ENCODE measurements at places on chromosomes 2 and 18.

- DNase-seq = no peak
Measured at GRCh38 chr2:84052913-84053312, 406.2 kb downstream of the SUCLG1 start.

GRCh38 chr2:97806738-97807618, 93.6 kb downstream of the ZAP70 start:
- peak; percentile 73 for DNase-seq

GRCh38 chr2:121075006-121075551, 209.9 kb downstream of the TFCP2L1 start:
- DNase-seq = no peak

GRCh38 chr2:99611034-99611433, 121.2 kb upstream of the REV1 start:
- no peak for DNase-seq

- DNase-seq = no peak
Measured at GRCh38 chr2:18598848-18599484, 9.6 kb upstream of the NT5C1B start.

GRCh38 chr2:216285701-216286100, 86.6 kb downstream of the MARCHF4 start:
- no peak for DNase-seq

GRCh38 chr2:216069028-216069427, 12.6 kb downstream of the PECR start:
- no peak for DNase-seq

GRCh38 chr2:234392041-234392615, 104.8 kb downstream of the ARL4C start:
- DNase-seq = no peak

GRCh38 chr18:32036506-32037180, 18.0 kb downstream of the RNF125 start:
- no peak for DNase-seq

- DNase-seq = no peak
Measured at GRCh38 chr2:47631792-47632398, 151.1 kb upstream of the MSH6 start.

- DNase-seq = no peak
Measured at GRCh38 chr2:19651466-19651865, 250.3 kb downstream of the TTC32 start.

DNA sequence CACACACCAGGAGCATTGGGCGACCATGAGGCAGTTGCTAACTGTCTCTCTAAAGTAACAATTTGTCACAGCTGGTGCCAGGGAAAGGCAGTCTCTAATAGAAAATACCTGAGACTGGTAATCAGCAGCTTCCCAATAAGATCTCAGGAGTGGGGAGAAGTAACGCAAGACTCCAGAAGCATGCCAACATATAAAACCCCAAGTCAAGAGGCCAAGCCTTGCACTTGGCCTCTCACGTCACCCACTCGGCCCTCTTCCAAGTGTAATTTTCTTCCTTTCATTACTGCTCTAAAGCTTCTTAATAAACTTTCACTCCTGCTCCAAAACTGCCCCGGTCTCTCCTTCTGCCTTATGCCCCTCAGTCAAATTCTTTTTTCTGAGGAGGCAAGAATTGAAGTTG, 455.6 kb upstream of the ACVR2A start:
- no peak for DNase-seq

GRCh38 chr2:72134408-72134996, 13.2 kb downstream of the CYP26B1 start:
- DNase-seq = no peak

DNA sequence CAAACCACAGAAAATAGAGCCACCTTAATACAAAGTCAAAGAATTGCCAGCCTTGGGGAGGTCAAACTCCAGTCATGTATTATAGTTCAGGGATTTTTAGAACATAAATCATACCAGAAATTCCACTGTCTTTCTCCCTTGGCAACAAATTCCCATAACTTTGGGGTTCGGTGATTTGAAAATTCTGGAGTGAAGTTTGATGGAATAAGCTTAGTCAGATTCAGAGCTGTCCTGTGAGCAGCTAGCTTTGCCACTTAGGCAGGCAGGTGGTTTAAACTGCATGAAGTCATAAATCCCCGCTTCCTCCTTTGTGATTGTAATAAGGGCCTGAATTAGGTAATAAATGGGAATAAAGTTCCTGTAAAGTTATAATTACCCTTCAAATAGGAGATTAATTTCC, 457.0 kb upstream of the HNMT start:
- DNase-seq = no peak

DNA sequence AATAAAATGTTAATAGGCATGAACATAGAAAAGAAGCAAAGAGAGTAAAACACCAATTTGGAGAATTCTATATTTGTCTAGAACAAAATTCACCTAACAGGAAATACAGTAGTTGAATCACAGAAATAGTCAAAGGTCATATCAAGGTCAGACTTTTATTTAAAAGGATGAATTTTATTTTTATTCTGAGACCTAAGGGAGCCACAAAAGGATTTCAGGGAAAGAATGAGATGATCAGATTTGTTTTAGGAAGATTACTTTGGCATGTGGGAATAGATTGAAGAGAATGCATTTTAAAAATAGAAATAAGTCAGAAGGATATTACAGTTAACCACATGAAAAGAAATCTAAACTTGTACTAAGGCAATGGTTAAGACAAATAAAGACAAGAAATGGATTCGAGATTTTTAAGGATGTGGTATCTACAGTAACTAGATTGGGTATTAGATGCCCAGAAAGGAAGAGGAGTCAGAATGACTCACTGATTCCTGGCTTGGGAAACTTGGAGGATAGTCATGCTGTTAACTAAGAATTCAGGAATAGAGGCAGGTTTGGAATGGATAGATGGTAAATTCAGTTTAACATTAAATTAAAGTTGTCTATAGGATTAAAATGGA, 56.0 kb downstream of the METTL4 start:
- no peak for DNase-seq

Measured in CD4-positive, alpha-beta T cell treated with Interleukin-15 for 1 hour (primary cell).